Hypothalamus (tissue), 51 donors: ENCODE measurements at places on chromosomes 2 and 18.

- DNase-seq = no peak
Observed at GRCh38 chr2:37189452-37190153, 1.1 kb upstream of the SULT6B1 start.

DNA sequence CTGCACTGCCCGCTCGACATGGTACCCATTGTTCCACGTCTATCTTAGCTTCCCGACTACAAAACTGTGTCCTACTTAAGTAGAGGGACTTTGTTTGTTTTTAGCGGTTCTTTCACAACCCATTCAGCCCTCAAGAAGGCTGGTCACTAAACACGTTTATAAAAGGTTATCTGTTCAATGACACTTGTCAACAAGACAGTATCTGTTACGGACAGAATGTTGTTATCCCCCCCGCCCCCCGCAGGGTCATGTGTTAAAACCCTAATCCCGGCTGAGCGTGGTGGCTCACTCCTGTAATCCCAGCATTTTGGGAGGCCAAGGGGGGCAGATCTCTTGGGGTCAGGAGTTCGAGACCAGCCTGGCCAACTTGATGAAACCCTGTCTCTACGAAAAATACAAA, 40.4 kb upstream of the CREG2 start:
- no peak for DNase-seq

DNA sequence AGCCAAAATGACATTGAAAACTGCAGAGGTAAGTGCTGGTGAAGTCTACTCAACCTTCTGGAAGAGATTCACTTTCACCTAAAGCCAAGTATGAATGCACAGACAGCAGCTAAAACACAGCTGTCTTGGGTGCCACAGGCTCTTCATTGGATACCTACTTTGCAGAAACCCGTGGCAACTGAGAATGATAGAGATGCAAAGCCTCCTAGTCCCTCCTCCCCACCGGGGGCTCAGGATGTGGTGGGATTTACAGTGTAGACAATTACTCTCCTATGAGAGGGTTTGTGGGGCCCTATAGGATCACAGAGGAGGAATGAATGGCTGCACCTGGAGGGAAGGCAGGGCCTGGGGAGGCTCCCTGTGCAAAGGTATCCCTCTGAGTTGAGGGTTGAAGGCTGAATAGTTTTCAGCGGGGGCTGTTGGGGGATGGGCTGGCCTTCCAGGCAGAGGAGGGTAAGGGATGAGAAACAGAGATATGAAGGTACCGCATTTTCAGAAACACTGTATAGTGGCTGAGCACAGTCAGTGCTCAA, 131.6 kb downstream of the RNF144A start:
- DNase-seq = no peak

DNA sequence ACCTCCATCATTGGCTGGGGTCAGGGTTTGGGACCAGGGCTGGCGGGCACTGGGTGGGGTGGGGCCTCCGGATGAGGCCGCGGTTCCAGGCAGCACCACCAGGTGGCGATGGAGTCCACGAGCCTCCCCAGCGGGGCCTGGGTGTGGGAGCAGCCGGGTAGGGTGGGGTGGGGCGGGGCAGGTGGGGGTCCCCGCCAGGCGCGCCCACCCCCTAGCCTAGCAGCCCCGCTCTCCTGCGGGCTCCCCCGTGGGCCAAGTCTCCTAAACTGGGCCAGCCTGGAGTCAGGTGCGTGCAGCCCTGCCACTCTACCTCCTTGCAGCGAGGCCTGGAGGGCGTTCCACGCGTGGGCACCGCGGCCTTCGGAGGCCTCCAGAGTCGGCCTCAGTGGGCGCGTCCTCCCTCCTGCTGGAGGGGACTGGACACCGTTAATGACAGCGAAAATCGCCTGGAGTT, 187.5 kb downstream of the TWIST2 start:
- peak; percentile 53 for DNase-seq

DNA sequence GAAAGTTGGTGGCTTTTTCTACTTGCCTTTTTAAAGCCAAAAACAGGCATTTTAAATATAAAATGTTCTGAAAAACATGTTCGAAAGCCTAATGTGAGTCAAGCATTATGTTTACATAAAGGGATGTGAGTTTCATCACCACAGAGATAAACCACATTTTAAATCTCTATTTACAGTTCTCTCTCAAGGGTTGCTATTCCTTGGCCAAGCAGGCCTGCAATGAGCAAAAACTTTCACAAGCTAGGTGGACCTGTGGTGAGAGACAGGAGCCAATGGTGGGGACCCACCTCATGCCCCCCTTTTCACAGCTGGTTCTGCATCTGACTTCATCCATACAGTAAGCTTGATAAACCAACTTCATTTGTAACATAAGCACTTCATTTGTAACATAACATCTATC, 65.1 kb downstream of the CUL3 start:
- no peak for DNase-seq

GRCh38 chr2:210798180-210798579, 241.8 kb downstream of the CPS1 start:
- DNase-seq = no peak

DNA sequence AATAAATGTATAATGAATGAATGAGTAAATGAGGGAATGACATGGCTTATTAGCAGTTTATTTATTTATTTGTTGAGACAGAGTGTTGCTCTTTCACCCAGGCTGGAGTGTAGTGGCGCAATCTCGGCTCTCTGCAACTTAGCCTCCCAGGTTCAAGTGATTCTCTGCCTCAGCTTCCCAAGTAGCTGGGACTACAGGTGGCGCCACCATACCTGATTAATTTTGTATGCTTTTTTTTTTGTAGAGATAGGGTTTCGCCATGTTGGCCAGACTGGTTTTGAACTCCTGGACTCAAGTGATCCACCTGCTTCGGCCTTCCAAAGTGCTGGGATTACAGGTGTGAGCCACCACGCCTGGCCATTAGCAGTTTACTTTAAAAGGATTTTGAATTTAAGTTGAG, 100.3 kb upstream of the CAVIN2 start:
- no peak for DNase-seq
